ENCODE measurements at places on chromosomes 6 and 20.

- DNase-seq = no peak
Observed at GRCh38 chr6:46010771-46011170, 4.9 kb downstream of the CLIC5 start.

- no peak for DNase-seq
Observed at GRCh38 chr6:52346503-52346902, 15.4 kb upstream of the PAQR8 start.

- no peak for DNase-seq
Observed at GRCh38 chr6:116105247-116105646, 4.6 kb downstream of the NT5DC1 start.

DNA sequence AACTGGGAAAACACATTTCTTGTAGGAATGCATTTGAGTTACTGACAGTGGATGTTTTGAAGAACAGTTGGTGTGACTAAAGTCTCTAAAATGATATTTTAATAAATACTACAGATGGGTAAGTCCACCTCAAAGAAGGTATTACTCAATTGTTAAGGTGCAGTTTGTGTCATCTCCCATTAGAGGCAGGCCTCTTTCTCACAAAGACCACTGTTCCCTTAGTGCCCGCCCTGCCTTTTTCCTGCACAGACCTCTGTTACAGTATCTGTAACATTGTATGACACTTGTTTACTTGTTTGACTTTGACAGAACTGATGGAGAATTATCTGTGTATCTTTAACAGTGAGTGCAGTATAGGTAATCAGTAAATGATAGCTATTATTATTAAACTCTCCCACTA is 5.2 kb upstream of the CRIP3 start:
- DNase-seq = no peak

- DNase-seq = no peak
Observed at GRCh38 chr6:3231247-3232016, 4.0 kb upstream of the TUBB2B start.

DNA sequence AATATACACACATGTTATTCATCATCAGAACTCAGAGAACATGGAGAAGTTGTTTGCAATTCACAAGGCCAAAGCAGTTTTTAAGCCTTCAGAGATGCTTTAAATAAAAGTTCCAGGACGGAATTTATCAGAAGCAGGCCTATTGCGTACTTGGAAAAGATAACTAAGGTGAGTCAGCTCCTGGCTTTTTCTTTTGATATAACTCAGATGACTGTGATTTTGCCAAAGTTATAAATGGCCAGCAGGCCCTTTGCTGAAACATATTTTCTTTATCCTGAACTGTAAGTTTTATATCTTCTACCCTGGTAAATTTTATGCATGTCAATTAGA is 55.0 kb upstream of the PLCB1 start:
- DNase-seq = no peak

GRCh38 chr6:158919865-158920264 is 80.1 kb downstream of the RSPH3 start:
- DNase-seq = no peak

GRCh38 chr20:19849341-19850197 is 91.5 kb downstream of the RIN2 start:
- DNase-seq = no peak

DNA sequence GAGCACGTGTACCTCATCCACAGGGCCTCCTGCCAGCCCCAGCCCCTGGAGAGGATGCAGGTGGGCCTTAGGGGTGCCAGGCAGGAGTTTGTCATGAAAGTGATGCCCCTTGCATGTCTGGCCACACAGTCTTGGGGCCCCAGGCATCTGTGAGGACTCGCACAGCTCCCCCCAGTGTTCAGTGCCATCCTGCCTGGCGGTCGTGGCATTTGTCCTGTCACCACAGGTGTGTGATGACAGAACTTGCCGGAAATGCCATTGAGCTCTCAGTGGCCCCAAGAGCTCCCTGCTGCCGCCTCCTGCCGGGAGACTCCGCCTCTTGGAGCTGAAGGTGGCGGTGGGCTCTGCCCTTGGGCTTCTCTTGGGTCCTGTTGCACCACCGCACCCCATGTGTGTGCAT is 30.6 kb upstream of the ADRM1 start:
- DNase-seq = no peak

- DNase-seq = no peak
Observed at GRCh38 chr6:120354452-120355098, 979.7 kb downstream of the TBC1D32 start.

- DNase-seq = no peak
Observed at GRCh38 chr20:47991875-47992488, 206.7 kb upstream of the SULF2 start.

DNA sequence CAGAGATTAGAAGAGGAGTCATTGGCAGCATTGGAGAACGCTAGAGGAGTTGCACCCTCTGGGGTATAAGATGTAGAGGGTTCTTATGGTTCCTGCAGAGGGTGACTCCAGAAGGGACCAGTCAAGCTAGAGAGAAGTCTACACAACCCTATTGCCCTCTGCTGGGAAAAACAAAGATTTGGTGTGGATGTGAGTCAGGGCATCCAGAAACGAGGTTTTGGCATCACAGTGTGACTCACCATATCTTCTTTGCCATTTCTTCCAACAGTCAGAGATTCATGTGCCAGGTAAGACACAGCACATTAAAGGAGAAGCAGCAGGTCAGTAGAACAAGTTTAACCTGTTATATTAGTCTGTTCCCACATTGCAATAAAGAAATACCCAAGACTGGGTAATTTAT is 598.8 kb downstream of the MAFB start:
- no peak for DNase-seq

- DNase-seq = no peak
Observed at GRCh38 chr20:62805711-62806382, 1.2 kb downstream of the OGFR start.

- DNase-seq = no peak
Observed at GRCh38 chr6:119908157-119908556, 558.6 kb upstream of the MAN1A1 start.

DNA sequence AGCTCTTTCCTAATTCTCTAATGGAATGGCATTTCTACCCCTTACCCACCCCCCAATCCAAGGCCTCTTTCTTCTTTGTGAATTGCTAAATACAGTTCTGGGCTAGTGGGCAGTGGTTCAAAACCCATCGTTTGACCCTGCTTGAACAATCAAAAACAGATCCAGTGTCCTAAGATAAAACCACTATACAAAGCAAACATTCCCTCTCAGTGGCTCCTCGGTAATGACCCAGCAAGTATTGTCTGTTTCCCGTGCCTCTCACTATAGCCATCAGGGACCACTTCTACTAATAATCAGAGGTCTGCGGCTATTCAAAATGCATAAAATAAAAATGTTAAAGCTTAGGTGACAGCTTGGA is 143.5 kb upstream of the AKAP12 start:
- DNase-seq = no peak

DNA sequence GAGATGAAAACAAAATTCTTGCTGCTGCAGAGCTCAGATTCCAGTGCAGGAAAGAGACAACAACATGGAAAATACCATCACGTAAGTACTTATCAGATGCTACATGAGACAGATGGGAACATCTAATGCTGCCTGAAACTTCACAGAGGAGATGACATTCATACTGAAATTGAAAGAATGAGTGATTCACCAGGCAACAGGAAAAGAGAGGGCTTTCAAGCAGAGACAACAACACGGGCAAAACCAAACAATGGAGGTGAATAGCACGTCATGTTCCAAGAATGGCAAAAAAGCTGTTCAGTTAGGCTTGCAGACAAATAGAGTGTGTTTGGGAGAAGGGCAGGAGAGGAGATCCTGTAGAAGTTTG is 39.3 kb downstream of the GTF2H5 start:
- no peak for DNase-seq

- DNase-seq = no peak
Observed at GRCh38 chr6:36907781-36908180, 22.0 kb downstream of the C6orf89 start.

GRCh38 chr20:53623134-53623453 is 29.5 kb upstream of the ZNF217 start:
- DNase-seq = no peak

- no peak for DNase-seq
Observed at GRCh38 chr6:43699564-43700186, 12.1 kb upstream of the MRPS18A start.

DNA sequence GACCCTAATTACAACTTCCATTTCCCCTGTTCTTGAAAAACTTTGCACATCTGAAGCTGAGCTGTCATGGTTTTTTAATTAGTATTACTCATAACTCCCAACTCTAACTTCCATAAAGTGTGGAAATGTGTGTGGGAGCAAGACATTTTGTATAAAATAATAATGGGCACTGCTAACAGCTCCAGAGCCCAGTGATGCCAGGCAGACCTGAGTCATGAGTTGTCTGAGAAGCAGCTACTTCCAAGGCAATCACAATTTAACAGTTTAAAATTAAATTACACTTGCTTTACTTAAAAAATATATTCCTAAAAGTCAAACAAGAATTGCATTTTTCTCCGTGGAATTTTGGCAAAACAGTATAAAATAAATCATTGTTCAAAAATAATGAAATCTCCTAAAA is 6.4 kb downstream of the SLC2A12 start:
- DNase-seq = no peak

- DNase-seq = no peak
Observed at GRCh38 chr6:110095101-110095500, 84.4 kb downstream of the WASF1 start.

DNA sequence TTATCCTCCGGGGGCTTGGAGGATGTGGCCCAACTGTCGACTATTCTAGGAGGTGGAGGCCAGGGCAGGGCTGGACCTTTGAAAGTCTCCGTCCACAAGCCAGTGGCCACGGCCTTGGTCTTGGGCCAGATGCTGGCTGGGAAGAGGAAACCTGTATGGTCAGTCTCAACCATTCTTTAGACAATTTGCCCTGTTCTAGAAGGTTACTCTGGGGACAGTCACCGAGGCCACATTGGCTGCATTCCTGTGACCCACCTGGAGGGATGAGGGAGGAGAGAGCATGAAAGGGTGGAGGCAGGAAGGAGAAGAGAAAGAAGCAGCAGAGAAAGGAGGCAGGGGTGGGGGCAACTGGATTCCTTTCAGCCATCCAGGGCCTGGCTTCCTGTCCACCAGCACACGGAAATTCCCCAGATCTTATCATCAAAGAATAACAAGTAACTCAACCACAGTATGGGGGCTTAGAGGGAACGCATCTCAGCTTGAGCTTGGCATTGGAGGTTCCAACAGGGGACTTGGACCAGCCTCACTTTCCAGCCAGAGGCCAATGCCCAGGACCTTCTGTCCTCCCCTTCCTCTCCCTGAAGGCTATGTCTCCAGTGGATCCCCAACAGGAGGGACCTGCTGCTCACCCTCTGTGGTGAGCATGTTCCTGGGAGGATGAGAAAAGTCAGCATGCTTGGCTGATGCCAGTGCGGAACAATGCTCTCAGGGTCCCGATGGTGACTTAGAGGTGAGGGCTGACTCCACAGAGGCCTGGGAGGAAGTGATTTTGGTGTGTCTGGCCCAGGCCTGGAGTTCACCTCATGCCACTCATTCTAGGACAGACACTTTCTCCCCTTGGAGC is 30.4 kb downstream of the TGM2 start:
- DNase-seq = no peak

GRCh38 chr20:10970109-10970508 is 296.3 kb upstream of the JAG1 start:
- DNase-seq = no peak

- no peak for DNase-seq
Observed at GRCh38 chr20:62832212-62832922, 15.5 kb downstream of the COL9A3 start.

DNA sequence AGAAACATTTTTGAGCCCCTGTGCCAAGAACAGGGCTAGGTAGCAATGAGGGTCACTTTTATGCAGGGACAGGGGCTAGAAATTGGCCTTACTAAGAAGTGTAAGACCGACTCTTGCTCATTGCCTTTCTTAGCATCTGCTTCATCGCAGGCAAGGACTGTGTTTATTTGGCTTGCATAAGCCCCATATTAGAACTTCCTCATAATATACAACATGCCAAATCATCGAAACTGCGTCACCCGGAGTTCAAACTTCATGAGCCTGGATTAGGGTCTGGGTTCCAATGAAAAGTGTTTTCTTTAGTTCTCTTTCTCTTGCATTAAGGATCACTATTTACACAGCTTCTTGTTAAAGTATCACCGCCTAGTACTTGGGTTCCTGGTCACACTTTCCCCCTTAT is 977 bp upstream of the SMAP1 start:
- no peak for DNase-seq

- DNase-seq = peak; percentile 4
Observed at GRCh38 chr6:5135788-5136376, 50.7 kb downstream of the PPP1R3G start.

- DNase-seq = no peak
Observed at GRCh38 chr6:70363741-70364493, 49.4 kb upstream of the FAM135A start.

DNA sequence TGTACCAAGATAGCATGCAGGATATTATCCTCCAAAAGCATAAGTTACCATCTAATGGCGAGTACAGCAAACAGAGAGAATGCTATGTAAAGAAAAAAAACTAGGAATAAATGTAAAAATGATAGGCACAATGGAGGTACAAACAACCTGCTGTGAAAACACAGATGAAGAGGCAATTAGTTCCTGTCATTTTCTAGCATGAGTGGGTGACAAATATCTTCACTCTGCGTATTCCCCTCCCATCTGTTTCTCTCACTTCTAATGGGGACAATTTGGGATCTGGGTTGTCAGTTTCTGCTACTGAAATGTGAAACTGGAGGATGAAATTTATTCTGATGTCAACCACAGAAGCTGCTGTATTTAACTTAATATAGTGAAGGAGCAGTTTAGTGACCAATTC is 11.7 kb upstream of the PTPRK start:
- DNase-seq = no peak

DNA sequence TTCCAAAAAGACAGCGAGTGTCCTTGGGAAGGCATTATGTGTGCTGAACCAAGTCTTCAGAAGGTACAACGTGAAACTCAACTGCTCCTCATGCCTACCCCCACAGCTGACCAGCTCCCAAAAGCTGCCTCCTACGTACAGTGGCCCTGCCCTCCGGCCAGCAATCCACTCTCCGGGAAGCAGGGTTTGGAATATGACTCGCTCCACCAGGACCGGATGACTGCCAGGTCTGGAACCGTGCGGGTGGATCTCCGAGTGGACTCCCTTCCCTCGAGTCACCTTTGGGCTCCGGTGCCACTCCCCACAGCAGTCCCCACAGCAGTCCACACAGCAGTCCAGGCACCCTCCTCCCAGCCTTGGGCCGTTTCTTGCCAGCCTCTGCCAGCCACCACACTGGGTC is 4.3 kb downstream of the ZBTB46 start:
- DNase-seq = no peak

DNA sequence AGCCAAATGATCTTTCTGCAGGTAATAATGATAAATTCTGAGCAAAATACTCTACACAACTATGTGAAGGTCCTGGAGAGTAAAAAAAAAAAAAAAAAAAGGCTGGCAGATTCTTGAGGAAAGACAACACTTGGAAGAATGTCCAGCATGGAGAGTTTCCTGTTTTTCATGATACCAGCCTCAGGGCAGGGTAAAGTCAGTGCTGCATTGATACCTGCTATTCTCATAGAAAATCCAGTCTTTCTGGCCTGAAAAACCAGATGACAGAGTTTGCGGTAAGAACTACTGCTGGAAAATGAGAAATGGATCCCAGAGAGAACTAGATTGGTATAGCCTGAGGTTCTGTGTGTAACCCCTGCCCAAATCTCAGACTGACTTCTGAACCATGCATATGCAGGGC is 89.1 kb downstream of the AFG1L start:
- DNase-seq = no peak

All from activated CD4-positive, CD25-positive, alpha-beta regulatory T cell (primary cell).